ENCODE measurements at places on chromosomes 4 and X.

GRCh38 chr4:168097161-168097560 lies 4.8 kb downstream of the ANXA10 start:
- no peak for DNase-seq

- no peak for DNase-seq
These were observed 21.2 kb downstream of the LRP2BP start for GRCh38 chr4:185374573-185374972.

DNA sequence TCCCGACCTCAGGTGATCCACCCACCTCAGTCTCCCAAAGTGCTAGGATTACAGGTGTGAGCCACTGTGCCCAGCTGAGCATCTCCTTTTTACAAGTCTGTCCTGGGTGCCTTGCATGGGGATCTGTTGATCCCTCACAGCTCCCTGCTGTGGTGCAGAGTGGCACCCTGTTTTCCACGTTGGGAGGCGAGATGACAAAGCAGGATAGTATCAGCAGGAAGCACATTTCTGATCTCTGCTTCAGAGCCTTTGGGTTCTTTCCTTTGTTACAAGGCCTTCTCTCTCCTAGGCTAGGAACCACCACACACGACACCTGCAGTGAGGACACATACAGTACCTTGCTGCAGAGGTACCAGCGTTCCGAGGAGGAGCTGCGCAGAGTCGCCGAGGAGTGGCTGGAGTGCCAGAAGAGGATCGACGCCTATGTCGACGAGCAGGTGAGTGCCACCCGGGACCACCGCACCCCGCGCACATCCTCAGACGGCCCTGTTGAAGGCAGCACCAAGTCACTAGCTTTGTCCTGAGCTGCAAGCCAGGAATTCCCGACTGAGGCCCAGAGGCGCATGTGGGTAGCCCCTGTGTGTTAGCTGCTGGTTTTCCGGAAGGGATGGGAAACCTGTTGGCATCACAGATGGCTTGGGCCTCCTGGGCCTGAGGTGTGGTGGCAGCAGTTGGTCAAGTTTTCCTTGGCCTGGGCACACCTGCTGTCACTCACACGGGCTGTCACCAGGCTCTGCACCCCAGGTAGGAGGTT lies 109.6 kb downstream of the TNIP2 start:
- DNase-seq, result no peak

DNA sequence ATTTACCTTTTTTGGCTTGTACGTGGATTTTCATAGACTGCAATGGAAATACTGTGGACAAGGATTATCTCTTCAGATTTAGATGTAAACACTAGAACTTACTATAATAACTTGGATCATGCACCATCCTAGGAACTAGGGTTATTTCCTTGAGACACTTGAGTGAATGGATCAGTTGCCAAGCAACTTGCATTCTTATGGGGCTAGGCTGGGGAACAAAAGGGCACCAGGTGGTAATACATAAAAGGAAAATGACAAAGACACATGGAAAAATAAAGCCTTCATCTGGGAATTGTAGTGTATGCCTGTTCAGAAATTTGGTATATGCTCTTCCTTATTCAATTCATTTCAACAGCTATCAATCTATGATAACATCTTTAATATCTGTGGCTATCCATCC lies 247.1 kb downstream of the SPRY1 start:
- no peak for DNase-seq

GRCh38 chr4:122012735-122013134 lies 60.9 kb upstream of the TRPC3 start:
- no peak for DNase-seq

- DNase-seq, result no peak
These were observed 252.3 kb upstream of the WDFY3 start for GRCh38 chr4:85218756-85219155.

DNA sequence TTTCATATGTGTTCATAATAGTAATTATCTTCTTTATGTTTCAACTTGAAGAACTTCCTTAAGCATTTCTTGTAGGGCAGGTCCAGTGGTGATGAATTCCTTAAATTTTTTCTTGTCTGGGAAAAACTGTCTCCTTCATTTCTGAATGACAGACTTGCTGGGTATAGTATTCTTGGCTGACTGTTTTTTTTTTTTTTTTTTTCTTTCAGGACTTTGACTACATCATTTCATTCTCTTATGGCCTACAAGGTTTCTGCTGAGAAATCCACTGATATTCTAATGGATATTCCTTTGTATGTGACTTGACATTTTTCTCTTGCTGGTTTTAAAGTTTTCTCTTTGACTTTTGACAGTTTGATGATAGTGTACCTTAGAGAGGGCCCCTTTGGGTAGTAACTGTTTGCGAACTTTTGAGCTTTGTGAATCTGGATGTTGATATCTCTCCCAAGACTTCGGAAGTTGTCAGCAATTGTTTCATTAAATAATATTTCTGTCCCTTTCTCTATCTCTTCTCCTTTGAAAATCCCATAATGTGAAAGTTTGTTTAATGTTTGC lies 54.2 kb downstream of the EDA start:
- no peak for DNase-seq

DNA sequence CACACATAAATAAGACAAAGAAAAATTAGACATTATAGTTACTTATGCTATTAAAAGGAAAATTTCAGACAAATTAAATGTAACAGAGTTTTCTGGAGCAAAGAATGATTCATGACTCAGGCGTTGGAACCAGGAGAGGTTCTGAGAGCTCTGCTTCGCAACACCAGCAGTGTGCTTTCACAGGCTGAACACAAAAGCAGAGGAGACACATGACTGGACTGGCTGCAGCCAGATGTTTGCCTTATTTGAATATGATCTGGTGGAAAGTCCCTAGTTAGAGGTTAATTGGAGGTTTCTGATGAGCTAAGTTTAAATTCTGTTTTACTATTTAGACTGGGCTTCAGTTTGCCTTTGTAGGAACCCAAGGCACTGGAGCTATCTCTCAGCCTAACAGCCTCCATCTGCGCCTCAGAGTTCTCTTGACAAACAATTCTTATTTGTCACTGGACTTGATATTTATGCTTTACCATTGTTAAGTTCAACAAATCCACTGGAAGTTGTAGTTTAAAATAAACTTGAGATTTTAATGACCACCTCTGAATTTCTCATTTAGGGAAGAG lies 16.2 kb downstream of the BOD1L1 start:
- DNase-seq, result no peak

GRCh38 chr4:137393044-137393443 lies 139.2 kb downstream of the PCDH18 start:
- peak; percentile 38 for DNase-seq

GRCh38 chrX:734362-734761 lies 103.8 kb downstream of the SHOX start:
- DNase-seq, result no peak

DNA sequence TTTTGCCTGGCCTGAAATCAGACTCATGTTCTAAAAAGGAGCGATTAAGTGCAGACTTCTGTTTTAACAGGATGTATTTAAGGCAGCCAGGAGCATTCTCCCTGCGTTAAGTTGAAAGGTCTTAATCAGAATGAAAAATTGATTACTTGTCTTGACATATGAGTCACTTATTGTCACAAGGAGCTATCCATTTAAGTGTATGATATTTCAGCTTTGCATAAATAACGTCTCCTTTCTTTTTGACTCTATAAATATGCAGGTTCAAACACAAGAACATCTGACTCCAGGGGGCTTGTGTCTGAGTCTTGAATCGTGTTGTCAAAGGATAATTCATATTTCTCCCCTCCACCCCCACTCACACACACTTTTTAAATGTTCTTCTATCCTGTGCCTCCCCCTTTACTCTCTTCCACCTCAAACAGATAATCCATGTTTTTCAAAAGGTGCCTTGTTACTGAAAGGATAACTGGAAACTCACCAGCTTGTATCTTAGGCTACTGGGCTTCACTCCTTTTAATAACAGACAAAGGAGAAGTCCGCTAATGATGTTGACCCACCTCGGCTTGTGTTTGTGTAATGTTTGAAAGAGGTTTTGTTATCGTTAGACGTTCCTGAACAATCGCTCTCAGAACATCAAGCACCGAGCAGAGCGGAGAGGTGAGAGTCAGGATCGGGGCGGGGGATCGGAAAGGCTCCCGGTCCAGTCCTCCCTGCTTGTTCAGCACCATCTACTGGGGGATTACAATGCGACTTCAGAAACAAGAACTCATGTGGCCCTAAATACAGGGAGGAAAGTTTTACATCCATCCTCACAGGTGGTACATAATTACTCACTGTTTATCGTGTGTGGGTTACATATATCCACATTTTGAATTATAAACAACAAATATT lies 107.5 kb upstream of the RPL34 start:
- DNase-seq, result peak; percentile 29

GRCh38 chrX:79036157-79036880 lies 91.1 kb downstream of the P2RY10 start:
- no peak for DNase-seq

- no peak for DNase-seq
These were observed 18.0 kb downstream of the PNMA6F start for GRCh38 chrX:153303276-153304262.

DNA sequence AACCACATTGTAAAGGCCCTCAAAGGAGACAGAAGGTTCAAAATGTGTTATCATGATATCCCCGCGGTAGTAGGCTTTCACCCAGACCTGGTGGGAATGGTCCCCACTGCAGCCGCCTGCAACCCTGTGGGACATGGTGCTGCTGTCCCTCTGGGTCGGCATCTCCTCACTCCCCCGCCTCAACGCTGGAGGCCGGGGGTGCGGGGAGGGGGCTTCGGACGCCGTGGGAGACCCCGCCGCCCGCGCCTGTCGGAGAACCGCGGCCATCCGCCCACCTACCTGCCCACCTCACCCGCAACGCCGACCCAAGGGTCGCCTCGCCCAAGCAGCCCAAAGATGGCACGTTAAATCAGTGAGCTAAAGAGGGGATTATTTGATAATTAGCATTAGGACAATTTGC lies 11.2 kb upstream of the ARMCX1 start:
- DNase-seq, result no peak

GRCh38 chr4:38094419-38094818 lies 134.2 kb downstream of the PTTG2 start:
- DNase-seq, result no peak

Measured in D341Med (cell line).